ENCODE measurements at places on chromosomes 2 and 18.
A peak's percentile ranks its signal among the peaks of the same experiment; 100 is the strongest.

DNA sequence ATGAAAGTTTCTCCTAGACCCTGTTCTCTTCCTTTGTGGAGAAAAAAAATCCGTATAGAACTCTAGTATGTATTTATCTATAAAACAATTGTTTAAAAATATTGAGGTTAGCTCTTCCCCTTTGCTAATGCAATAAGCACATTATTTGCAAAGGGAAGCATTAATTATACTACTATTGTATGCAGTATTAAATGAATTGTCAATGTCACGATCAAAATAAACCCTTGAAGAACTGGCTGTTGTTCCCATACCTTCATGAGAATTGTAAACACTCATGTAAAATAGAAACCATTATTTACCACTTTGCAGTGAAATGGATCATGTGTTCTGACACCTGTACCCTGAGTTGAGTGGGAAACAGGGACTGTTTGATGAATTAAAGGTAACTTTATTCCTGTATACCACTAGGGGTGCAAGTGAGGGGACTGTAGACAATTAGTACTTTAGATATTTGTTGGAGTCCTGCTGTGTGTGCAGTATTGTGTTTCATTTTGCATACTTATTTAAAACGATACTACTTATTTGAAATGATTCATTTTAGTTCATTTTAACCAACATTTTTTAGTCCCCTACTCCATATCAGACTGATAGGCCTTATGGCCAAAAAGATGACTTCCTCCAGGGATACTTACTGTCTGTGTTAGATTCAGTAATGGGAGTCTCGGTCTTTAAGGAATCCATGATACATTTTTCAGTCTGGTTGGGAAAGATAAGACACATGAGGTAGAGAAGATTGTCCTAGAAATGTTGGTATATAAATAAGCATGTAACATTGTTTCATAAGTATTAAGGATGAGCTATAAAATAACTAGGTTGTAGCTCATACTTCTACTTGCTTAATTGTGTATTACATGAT is 7.9 kb downstream of the PKP4 start:
- no peak for DNase-seq

- peak; percentile 10 for DNase-seq
Measured at GRCh38 chr2:183037553-183038340, 510 bp downstream of the NCKAP1 start.

DNA sequence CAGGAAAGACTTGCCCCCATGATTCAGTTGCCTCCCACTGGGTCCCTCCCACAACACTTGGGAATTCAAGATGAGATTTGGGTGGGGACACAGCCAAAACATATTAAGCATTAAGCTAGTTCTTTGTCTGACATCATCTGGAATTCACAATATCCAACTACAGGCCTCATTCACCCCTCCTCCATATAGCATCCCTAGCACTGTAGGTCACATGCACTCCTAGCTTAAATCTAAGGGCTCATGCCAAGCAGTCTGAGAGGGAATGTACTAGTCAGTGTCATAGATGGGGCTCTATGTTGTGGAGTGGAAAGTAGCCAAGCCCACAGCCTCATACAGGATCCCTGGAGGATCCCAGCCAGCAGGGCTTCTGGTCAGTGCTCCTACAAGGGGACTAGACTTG is 92.1 kb downstream of the IRS1 start:
- no peak for DNase-seq

DNA sequence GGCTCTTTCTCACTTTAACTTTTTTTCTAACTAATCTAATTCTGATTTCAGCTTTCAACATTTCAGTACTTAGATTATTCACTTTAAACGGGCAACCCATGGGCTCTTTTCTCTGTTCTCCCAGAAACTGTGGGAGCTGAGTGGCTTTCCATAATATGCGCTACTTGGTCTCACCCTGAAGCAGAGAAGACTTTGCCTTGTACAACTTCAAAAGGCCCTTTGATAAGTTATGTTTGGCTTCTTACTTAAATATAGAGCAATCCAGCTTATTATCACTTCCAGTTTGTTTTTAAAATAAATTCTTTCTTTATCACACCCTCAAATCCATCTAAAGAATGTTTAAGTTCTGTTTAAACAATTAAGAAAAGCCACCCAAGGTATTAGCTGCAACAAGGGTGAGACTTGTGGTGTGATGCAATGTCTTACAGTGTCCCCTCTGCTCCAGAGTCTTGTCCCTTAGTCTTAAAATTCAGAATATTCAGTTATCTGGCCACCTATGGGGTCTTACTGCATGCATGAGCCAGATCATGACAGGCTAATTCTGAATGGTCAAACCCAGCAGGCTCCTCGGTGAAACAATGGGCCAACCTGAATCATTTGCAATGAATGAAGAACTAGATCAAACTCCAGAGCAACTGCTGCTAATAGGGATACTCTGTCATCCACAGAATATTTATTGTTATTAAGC is 38.8 kb downstream of the GCG start:
- DNase-seq: no peak
